ENCODE measurements at places on chromosomes 1 and 21.

GRCh38 chr1:107328087-107328486, 187.2 kb downstream of the NTNG1 start:
- no peak for DNase-seq

DNA sequence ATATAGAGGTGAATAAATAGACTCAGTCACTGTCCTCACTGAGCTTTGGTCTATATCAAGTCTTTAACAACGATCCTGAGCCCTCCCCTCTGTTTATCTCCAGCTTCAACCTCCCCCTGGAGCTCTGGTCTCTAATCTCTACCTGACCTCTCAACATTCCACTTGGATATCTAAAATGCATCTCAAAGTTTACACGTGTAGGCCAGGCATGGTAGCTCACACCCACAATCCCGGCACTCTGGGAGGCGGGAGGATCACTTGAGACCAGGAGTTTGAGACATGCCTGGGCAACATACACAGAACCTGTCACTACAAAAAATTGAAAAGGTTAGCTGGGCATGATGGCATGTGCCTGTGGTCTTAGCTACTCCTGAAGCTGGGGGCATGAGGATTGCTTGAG, 53.4 kb downstream of the GADD45A start:
- DNase-seq, result no peak

GRCh38 chr21:43734928-43735229, 15.9 kb downstream of the PDXK start:
- DNase-seq, result no peak

GRCh38 chr21:39681845-39682244, 63.1 kb upstream of the IGSF5 start:
- DNase-seq, result no peak

DNA sequence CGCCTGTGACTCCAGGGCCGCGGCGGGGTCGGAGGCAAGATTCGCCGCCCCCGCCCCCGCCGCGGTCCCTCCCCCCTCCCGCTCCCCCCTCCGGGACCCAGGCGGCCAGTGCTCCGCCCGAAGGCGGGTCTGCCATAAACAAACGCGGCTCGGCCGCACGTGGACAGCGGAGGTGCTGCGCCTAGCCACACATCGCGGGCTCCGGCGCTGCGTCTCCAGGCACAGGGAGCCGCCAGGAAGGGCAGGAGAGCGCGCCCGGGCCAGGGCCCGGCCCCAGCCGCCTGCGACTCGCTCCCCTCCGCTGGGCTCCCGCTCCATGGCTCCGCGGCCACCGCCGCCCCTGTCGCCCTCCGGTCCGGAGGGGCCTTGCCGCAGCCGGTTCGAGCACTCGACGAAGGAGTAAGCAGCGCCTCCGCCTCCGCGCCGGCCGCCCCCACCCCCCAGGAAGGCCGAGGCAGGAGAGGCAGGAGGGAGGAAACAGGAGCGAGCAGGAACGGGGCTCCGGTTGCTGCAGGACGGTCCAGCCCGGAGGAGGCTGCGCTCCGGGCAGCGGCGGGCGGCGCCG, at the start of gene SIM2:
Gene SIM2, plus strand, starts transcription at position 135 of the 565 bp plus-strand sequence. CDS start 632 bp downstream, outside the sequence.
- DNase-seq, result no peak

GRCh38 chr21:25281134-25281533, 326.1 kb downstream of the MRPL39 start:
- DNase-seq, result no peak

GRCh38 chr1:11518791-11519628, 40.1 kb downstream of the DISP3 start:
- DNase-seq, result no peak

DNA sequence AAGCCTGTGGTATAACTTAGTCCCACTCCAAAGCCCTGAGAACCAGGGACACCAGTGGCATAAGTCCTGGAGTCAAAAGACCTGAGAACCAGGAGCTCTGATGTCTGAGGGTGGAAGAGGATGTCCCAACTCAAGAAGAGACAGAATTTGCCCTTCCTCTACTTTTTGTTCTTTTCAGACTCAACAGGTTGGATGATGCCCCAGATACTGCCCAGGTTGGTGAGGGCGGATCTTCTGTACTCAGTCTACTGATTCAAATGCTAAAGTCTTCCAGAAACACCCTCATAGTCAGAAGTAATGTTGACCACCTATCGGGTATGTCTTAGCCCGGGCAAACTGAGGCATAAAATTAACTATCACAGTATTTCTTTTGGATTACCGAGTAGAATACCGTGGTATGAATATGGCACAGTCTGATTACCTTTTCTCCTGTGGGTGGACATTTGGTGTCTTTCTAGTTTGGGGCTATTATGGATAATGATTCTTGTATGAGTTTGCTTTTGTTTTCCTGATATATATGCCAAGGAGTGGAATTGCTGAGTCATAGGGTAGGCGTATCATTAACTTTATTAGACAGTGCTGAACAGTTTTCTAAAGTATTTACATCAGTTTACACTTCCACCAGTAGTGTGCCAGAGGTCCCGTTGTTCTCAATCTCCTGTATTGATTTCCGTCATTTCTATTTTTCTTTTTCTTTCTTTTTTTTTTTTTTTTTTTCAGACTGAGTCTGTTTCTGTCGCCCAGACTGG, 3.2 kb upstream of the CHAF1B start:
- DNase-seq, result no peak

- DNase-seq, result no peak
Measured at GRCh38 chr1:50427818-50428779, 4.9 kb upstream of the DMRTA2 start.

DNA sequence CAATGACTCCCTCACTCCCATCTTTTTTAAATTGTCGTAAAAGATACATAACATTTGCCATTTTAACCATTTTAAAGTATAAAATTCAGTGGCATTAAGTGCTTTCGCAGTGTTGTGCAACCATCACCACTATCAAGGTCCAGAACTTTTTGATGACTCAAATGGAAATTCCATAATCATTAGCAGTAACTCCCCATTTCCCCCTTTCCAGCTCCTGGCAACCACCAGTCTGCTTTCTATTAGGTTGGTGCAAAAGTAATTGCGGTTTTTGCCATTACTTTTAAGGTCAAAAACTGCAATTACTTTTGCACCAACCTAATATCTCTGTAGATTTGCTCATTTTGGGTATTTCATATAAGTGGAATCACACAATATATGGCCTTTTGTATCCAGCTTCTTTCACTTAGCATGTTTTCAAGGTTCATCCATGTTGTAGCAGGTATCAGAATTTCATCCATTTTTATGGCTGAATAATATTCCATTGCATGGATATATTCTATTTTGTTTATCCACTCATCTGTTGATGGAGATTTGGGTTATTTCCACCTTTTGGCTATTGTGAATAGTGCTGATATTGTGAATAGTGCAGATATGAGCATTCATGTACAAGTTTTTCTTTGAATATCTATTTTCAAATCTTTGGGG, 159.7 kb downstream of the HIVEP3 start:
- DNase-seq, result no peak

DNA sequence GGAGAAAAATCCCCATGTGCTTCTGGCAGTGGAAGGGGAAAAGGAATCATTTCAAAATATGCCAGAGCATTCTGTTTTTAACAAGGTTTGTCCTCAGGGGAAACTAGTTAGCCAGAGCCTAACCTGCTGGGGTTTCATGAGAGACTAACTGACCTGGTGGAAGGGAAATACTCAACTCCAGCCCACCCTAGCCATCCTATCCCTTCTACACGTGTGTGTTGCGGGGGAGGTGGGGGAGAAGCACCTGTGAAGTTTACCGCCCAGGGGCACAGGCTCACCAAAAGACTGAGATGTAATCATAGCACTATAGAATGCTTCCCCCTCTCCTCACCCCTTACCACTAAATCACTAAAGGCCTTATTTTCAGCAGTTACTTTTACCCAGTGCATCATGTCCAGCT, 139.5 kb downstream of the GRIK3 start:
- no peak for DNase-seq

- DNase-seq, result no peak
Measured at GRCh38 chr21:19237608-19238007, 834.0 kb upstream of the TMPRSS15 start.

GRCh38 chr1:43481491-43481890, 27.8 kb upstream of the HYI start:
- DNase-seq, result no peak

- DNase-seq, result no peak
Measured at GRCh38 chr1:39508266-39508665, 16.8 kb downstream of the BMP8A start.

DNA sequence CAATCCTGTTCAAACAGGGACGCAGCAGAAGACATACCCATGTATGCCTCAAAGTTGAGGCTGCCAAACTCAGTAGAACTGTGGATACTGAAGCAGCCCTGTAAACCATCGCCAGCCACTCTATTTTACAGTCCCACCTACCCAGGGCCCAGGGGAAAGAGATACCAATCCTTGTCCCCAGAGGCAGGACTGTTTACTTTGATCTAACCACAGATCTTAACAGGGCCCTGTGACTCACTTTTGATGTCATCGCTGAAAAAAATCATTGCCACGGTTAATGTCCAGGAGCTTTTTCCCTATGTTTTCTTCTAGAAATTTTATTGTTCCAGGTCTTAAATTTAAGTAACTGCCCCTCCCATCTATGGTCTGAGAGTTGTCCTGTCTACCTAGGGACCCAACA, 538.4 kb upstream of the NCAM2 start:
- DNase-seq, result no peak

- peak; percentile 27 for DNase-seq
Measured at GRCh38 chr1:41754540-41754939, 164.2 kb downstream of the HIVEP3 start.

- peak; percentile 67 for DNase-seq
Measured at GRCh38 chr21:45138199-45139002, 64.0 kb downstream of the ADARB1 start.

DNA sequence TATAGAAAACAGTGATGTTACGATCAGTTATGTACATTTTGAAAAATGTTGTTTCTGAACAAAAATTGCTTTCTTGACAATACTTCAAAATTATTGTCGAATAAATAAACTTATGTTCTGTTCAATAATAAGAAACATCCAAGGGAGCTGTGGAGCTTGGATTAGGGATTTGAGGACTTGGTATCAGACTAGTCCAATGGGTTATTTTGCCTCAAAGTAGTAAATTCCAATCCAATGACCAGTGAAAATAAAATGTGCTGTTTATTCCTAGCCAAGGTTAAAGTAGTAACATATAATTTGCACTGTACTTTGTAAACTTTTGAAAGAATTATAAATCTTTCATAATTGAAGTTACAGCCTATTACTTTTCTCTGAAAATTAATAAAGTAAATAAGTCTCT, 79.1 kb upstream of the IVNS1ABP start:
- DNase-seq, result no peak

DNA sequence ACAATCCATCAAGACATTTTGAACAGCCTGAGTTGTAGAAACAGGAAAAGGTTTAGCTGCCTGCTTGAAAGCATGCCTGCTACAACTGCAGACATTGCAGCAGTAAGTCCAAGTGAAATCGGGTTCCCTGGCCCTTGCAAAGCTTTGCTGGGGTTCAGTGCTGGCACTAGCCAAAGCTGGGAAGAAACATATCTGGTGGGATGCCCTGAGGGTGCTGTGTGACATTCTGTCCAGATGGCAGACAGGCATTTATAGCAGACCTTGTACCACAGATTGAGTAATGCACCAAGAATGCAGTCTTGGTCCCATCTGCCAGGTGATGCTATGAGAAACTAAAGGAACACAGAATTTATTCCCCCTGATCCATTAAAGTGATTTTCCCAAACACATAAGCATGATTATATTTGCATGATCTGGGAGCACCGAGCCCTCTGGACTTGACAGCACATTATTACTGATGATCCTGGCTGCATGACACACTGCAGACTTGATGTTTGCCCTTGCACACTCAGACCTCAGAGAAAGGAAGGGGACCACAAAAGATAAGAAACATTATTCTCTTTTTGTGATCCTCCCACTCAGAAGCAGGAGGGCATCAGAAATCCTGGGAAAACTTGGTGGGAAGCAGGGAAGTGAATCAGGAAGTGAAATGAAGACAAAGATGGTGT, 223.7 kb upstream of the FAM78B start:
- no peak for DNase-seq

Measured in activated CD4-positive, alpha-beta T cell treated with anti-CD3 and anti-CD28 coated beads, Interleukin-2, amount 50 U/mL, for 4 hours (primary cell).